ENCODE measurements at places on chromosomes 1 and 21.

GRCh38 chr1:64051796-64052195 is 151.6 kb upstream of the UBE2U start:
- no peak for DNase-seq

GRCh38 chr1:12075195-12076114 is 12.4 kb downstream of the TNFRSF8 start:
- no peak for DNase-seq

DNA sequence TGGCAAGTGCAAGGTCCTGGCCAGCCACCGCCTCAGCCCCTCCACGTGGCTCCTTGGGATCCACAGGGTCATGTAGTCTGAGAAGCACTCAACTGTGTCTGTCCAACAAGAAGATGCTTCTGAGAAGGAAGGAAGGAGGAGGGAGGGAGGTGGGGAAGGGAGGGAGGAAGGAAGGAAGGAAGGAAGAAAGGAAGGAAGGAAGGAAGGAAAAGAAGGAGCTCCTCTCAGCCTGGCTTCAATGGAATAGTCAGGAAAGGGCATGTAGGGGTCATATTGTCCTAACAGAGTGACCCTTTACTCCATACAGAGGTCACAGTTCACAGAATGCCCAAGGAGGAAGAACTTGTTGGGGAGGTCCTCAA is 42.5 kb upstream of the TARDBP start:
- no peak for DNase-seq

- DNase-seq: no peak
Measured at GRCh38 chr1:25500694-25501093, 42.7 kb upstream of the LDLRAP1 start.

DNA sequence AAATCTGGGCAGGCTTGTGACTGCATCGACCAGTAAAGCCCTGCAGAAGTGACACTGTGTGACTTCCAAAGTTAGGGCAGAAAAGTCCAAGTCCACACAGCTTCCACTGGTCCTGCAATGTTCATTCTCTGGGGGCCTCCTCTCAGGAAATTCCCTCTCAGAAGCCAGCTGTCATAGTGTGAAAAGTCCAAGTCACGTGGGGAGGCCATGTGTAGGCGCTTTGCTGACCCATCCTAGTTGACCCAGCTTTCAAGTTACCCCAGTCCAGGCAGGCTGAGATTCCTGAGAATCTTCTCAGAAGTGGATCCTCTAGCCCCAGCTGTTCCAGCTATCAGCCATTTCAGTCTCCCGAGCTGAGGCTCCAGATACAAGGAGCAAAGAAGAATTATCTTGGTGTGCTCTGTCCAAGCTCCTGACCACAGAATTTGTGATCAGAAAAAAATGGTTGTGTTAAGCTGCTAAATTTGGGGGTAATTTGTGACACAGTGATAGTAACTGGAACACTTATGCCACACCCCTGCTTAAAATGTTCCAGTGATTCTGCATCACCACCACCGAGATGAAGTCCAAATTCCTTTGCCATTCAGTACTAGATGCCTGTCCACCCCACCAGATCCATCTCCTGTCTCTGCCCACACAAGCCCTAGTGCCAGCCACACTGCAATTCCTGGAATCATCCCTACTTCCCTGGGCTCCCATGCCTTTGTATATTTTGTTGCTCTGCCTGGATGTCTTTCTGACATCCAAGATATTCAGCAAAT is 2.5 kb upstream of the STUM start:
- DNase-seq: no peak

DNA sequence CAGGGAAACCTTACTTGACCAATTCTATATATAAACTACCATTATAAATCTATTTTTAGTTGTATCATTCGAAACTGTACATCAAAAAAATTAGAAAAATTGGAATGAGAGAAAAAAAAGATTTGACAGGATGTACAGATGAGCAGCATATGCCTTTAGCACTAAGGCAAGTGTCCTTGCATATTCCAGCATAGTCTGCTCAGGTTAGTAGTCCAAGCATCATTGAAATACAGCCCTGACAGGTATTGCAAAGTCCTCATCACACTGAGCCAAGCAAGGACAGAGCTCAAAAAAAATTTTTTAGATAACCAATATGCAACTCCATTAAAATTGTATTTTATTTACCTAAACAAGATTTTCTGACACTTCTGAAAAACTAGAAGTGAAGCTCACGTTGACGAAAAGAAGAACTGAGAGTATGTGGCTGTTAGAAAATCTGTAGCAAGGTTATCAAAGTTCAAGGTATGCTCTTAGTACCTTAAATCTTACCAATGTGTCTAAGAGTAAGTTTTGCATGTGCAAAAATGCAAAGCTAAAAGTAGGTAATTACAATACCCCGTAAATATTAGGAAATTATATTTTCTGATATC is 465.6 kb upstream of the ADGRL4 start:
- DNase-seq: no peak

DNA sequence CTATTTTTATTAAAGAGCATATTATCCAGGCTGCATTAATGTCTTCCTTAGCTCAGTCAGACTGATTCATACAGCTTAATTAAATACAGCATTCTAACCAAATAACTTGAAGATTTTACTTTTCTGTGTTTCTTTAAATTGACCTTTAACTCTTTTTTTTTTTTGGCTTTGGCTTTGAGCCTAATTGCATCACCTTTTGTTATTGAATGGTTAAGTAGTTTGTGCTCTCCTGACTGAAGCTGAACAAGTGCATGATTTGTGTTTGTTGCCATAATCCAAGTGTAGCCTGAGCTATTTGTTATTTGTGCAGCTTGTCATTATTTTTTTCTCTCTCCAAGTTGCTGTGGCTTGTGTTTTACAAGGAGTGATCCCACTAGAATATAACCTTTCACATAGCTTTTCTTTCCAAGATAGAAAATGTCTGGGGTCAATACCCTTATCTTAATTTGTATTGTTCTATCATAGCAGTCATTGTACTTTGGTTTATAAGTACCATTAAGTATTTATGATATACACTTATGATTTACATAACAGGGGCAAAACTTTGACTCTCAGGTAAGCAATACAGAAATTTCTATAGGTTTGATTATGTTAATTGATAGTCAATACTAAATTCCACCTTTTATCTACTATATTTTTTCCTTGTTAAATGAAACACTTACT is 31.6 kb downstream of the CDC14A start:
- DNase-seq: no peak

Measured in MG63 (cell line).